ENCODE measurements at places on chromosomes 7 and 10.

GRCh38 chr7:133746305-133746704 lies 380.8 kb upstream of the LRGUK start:
- DNase-seq = no peak

- peak; percentile 94 for DNase-seq
Measured at GRCh38 chr7:94056796-94057207, 52.6 kb upstream of the BET1 start.

GRCh38 chr10:56928714-56929113 lies 567.7 kb upstream of the ZWINT start:
- no peak for DNase-seq

GRCh38 chr10:119973281-119973680 lies 80.8 kb downstream of the SEC23IP start:
- peak; percentile 4 for DNase-seq

GRCh38 chr10:60043561-60044241 lies 137.3 kb upstream of the CCDC6 start:
- DNase-seq = no peak

DNA sequence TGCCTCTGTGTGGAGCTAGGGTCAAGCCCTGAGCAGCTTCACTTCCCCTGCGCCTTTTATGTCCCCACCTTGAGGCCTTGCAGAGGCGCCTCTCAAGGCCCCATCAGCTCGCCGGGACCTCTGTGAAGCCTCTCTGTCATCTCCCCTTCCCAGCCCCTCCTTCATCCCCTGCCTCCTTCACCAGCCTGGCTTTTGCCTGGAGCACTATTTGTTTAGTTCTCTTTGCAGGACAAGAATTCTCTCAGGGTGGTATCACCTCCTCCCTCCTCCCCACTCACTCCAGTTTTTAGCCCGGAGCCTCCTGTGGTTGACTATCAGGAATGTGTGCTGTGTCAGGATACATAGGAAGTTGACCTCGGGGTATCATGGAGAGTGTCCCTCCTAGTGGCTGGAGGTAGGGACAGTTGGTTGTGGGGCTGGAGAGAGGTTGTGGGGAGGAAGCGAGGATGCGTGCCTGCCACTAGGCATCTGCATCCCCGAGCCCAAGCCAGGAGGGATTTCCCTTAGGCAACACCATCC lies 89.8 kb upstream of the ANLN start:
- no peak for DNase-seq

GRCh38 chr10:49113741-49114141 lies 1.6 kb downstream of the VSTM4 start:
- no peak for DNase-seq

DNA sequence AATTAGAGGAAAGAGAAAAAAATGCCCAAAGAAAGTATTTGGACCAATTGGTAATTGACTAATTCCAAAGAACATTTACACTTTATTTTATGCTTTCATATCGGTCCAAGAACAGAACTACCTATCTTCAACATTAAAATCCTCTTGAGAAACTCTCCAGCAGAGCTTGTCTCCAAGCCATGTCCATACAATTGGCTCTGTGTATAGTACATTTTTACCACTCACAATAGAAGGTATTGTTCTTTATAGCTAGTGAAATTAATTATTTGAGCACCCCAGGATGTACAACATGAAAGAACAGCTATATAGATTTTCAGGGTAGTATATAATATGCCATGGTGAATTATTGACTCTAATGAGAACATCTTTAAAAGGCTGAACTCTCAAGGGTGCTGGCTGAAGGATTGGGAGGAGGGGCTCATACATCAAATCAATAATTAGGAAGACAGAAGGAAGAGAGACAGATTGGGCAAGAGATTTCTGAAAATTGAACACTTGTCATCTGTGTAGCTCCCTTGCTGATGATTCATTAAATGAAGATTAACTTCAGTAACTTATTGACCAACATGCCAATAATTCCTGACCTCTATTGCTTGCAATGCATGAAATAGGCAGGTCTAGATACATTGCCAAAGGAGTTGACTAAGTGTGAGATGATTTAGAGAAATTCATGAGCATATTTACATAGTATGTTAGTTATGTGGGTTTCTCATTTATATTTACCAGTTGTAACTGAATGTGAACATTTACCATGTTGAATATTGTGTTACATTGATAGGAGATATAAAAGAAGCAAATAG lies 249.7 kb downstream of the MTERF1 start:
- DNase-seq = no peak

DNA sequence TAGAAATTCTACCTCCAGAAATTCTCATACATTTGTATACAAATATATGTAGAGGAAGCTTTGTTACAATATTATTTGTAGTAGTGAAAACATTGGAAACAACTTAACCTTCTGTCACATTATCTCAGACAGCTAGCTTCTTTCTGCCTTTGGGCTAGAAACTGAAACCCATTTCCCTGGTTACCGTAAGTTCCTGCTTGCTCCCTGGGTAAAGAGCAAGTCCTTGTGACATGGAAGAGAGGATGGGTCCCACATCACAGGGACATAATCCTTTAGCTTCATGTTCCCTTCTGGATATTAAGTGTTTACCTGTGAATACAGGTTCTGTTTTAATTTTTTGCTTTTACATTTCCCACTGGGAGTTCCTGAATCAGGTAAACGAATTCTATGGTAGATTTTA lies 41.8 kb downstream of the KLHDC10 start:
- no peak for DNase-seq

DNA sequence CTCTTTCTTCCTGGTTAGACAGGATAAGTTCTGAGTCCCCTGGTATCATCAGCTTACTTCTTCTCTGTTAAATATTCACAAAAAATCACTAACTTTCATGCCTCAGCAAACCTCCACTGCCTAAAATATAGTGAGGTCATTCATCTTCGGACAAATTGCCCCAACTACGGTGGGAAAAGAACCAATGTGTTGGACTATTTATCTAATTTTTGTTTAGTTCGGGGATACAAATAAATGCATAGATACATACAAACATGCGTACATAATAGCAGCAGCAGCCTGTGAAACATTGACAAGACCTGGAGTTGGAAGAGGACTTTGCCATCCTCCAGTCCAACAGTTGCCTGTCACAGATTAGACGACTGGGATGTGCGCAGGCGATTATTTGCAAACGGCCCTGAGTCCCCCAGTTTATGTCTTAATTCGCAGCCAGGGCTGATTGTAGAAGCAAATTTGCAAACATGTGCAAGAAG lies 51.5 kb downstream of the EGFR start:
- no peak for DNase-seq

DNA sequence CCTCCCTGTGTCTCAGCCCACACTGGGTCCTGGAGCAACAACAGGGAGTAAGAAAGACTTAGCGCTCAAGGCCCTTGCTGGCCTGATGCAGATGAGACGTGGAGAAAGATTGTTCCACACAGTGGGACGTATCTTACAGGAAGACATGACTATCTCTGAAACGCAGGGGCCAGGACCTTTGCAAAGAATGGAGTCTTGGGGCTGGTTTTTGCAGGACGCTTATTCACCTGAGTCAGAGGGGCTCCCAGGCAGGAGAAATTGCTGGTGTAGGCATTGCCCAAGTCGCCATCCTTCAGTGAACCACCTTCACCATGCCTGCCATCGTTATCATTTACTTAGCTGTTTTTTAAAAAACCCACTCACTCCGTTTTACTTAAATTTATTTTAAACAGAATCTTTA lies 11.8 kb upstream of the GDF10 start:
- DNase-seq = no peak

DNA sequence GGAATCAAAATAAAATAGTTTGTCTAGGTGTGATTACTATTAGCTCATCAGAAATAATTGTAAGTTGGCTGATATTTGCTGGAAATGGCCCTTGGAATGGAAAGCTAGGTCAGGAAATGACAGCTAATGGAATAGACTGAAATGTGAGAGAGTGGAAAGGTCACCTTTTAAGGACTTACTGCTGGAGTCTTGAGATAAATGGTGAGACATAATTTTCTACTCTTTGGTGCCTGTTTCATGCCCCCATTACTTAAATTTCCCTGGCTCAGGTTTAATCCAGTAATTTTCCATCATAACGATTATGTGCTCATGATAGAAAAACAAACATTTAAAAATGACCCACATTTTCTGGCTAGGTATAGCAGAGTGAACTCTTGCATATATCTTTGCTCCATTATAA lies 123.6 kb downstream of the ADAM22 start:
- DNase-seq = no peak

DNA sequence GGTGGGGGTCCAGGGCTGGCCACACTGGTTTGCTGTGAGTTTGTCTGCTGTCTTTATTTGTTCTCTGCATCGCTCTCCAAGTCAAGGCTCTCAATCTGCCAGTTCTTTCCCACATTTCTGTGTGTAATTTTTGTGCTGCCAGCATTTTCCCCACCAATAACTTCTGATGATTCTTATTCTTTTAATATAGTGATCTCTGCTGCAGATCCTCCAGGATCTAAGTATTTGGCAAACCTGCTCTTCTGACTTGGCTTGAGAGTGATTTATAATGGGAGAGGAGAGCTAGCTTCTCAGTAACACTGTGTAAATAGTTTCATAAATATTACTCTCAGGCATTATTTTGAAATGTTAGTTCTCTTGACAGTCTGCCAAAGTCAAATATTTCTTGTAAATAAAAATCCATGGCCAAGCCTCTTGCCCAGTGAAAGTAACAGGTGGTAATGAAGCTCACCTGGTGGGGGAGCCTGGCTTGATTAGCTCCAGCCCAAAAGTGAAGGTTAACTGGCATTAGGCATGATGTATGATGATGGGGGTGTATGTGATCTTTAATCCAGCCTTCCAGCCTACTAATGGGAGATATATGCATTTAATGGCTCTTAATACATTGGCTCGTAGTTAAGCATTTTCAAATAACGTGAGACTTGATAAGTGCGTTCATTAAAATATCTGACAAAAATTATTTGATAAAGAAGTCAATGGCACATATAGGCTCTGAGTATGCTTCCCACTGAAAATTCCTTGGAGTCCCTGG lies 1055.9 kb downstream of the KCNMA1 start:
- DNase-seq = peak; percentile 26

DNA sequence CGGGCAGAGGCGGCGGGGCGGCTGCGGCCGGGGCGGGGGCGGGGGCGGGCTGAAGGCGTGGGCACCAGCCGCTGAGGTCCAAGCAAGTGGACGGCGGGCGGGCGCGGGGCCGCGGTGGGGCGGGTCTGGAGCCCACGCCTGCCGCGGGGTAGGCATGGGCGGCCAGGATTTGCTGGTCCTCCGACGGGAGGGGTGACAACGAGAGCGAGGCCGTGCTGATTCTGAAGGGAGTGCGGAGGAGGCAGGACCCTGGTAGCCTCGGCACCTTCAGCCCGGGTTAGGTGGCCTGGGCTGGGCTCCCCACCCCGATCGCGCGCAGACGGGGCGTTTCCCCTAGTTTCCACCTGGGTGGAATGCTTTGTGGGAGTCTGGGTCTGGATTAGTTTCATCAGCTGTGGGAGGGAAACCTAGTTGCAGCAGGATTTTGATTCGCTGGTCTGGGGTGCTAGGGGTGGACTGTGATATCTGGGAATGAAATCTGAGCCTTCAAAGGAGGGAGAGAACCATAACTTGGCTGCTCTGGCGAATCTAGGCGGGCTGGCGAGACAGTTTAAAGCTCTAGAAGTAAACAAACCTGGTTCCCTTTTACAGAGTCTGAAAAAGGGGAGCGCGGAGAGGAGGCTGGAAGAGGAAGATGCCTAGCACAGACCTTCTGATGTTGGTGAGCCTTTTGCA lies 609 bp downstream of the SGPL1 start:
- peak; percentile 94 for DNase-seq

DNA sequence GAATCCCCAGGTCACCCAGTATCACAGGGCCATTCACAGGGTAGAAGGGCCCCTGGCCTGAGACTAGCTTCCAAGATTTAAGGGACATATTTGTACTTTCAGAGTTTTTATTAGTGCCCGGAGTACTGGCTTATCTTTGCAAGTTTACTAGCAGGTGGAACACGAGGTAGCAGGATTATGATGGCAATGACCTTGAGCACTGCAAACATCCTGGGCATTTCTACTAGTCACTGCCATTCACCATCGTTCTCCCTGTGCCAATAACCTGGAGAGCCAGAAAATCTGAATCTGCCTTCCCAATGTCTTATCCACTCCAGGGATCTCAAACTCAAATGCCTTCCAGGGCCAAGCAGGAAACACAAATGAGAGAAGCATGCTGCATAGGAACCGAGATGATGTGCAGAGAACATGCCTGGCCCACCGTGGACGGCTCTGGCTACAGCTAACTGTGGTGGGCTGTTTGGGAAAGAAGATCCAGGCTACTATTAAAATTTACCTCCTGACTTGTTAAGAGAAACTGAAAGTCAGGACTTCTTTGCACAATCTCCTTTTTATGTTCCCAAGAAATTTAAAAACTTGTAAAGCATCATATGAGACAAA lies 16.7 kb downstream of the FAM53B start:
- DNase-seq = no peak

GRCh38 chr10:104517946-104518345 lies 123.1 kb upstream of the SORCS3 start:
- no peak for DNase-seq

DNA sequence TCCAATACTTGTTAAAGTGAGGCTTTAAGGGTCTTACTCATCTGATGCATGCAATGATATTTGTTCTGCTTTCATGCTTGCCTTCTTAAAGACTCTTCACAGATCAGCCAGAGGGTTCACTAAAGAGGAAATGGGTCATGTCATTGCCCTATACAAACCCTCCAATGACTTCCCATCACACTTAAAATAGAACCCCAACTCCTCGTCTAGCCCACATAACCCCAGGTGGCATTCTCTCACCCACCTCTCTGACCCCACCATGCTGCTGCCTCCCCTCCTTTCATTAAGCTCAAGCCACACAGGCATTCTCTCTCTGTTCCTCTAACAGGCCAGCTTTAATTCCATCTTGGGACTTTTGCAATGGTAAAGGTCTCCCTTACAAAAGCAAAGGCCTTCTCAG lies 253.6 kb downstream of the GRID1 start:
- no peak for DNase-seq

DNA sequence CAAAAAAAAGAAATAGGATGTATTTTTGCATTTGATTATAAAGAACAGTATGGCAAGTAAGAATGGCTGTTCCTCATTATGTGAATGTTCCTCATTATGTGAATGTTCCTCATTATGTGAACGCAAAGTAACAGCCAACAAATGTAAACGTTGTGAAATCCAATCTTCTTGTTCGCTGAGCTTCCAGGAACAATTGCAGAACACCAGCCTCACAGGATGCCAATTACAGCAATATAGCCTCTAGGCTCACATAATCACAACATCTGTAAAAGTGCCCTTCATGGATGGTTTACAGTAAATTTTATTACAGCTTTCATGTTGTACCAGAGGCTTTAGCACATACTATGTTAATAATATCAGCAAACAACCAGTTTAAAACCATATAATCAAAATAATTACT lies 71.6 kb downstream of the THSD7A start:
- DNase-seq = peak; percentile 54

GRCh38 chr7:50227726-50228125 lies 76.8 kb upstream of the IKZF1 start:
- DNase-seq = no peak

DNA sequence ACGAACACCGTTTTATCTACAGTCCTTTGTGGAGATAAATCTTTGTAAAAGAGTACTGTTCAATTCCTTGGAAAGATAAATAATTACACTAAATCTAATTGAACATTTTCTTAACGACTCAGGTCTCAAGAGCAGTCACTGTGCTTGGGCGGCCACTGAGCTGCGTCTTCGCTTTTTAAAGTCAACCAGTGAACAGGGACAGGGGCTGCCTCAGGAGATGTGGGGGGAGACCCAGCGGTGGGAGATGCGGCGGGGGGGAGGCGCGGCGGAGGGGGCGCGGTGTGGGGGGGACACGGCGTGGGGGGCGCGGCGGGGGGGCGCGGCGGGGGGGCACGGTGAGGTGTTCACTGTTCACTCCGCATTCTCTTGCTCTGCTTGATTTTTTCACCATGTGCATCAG lies 39.8 kb downstream of the CAMK2B start:
- no peak for DNase-seq

GRCh38 chr7:141619745-141620144 lies 68.5 kb downstream of the AGK start:
- no peak for DNase-seq

Measured in choroid plexus epithelial cell (primary cell).